Activated CD4-positive, alpha-beta T cell treated with anti-CD3 and anti-CD28 coated beads, Interleukin-2, amount 50 U/mL, for 48 hours (primary cell): ENCODE measurements at places on chromosomes 7 and 10.

DNA sequence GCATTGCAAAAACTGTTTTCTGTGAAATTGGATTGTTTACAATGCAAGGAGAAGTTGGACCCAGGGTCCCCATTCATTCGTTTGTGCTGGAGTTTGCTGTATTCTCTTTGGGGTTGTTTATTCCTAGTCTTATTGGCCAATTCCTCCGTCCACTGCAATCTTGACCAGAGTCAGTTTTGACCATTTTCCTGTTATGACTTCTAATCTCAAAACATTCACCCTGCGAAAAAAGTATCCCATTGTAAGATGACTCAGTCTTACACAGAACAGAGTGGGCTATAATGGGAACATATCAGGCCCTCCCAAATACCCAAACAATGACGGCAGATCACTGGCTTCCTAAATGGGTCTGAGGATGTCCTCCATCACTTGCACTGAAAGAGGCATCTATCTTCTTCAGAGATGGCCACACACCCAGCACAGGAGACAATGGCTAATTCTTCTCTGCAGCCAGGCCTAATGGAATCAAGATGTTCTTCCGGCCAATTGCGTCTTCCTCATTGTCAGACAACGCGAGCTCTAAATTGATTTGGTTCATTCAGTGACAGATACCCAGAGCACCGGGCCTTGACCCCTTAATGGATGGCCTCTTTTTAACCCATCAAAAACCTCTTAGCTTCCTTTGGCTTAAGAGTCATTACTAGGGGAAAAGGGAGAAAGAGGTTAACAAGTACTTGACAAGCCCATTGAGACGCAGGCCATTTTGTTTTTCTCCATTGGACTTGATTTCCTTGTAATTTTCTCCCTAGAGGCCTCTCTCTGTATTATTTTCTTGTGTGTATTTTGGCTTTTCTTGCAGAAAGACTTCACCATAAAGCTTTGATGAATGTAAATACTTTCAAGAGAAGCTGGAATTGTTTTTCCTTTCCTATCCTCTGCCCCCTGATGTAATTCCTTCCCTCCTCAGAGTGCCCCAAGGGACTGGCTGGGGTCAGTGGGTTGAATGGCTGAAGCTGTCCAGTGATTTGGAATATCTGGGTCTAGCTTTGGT, 129.6 kb downstream of the PRPF18 start:
- DNase-seq, result no peak

GRCh38 chr7:50827281-50827680, 44.6 kb upstream of the GRB10 start:
- no peak for DNase-seq

GRCh38 chr7:29189743-29190201, 4.8 kb upstream of the CHN2 start:
- DNase-seq, result peak; percentile 60

- DNase-seq, result no peak
These were observed 10.5 kb downstream of the KAT6B start for GRCh38 chr10:74836877-74837276.

DNA sequence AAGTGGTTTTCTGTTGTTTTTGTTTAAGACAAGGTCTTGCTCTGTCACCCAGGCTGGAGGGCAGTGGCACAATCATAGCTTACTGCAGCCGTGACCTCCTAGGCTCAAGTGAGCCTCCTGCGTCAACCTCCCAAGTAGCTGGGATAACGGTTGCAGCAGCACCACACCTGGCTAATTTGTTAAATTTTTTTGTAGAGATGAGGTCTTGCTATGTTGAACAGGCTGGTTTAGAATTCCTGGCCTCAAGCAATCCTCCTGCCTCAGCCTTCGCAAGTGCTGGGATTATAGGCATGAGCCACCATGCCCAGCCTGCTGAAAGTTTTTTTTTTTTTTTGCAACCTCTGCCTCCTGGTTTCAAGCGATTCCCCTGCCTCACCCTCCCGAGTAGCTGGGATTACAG, 31.1 kb downstream of the PROSER2 start:
- no peak for DNase-seq

DNA sequence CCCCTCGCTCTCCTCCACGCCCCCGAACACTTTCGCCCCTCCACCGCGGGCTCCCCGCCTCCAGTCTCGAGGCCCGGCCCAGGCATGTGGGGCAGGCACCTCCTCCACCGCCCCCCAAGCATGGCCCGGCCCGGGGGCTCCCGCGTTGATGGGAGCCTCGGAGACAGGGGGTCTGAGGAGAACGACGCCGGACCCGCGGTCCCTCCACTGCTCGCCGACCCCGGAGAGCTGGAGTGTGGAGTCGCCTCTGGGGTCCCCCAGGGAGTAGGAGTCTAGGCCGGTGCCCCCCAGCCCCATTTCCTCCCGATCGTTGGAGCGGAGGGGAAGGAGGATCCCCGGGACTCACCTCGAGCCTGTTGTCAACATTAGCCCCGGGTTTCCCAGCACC, 206 bp downstream of the UPF2 start:
- DNase-seq, result peak; percentile 56
